Hepatocyte (in vitro differentiated cells): ENCODE measurements at places on chromosomes 7 and 10.
A peak's percentile ranks its signal among the peaks of the same experiment; 100 is the strongest.

DNA sequence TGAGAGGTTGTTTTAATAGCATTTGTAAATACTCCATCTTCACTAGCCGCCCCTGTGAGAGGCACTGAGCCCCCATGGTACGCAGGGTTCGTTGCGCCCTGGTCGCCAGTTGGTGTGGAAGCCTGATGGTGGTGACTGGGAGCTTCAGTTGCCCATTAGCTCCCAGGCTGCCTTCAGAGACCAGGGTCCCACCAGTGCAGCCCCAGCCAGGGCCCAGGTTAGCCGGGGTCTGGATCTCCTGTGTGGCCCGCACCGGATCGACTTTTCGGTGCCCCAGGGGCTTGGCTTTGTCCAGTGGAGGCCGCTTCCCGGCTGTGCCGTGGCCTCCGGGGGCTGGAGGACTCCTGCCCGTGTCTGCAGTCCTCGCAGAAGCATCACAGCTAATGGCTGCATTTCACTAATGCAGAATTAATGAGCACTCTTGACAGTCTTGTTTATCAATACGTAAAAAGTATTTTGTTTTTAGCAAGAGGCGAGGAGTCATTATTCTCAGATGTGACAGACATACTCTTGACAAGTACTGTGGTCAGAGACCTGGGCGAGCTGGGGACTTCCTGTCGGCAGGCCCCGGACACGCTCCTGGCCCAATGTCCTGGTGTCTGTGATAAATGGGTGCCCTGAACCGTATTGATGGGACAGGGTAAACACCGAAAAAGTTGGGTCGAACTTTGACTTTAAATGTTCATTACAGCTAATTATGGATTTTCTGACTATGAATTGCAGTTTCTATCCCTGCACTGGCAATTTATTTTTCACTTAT is 99.8 kb downstream of the NKX6-2 start:
- DNase-seq = no peak

- DNase-seq = peak; percentile 69
Observed at GRCh38 chr7:36487756-36488336, 98.2 kb downstream of the ANLN start.

DNA sequence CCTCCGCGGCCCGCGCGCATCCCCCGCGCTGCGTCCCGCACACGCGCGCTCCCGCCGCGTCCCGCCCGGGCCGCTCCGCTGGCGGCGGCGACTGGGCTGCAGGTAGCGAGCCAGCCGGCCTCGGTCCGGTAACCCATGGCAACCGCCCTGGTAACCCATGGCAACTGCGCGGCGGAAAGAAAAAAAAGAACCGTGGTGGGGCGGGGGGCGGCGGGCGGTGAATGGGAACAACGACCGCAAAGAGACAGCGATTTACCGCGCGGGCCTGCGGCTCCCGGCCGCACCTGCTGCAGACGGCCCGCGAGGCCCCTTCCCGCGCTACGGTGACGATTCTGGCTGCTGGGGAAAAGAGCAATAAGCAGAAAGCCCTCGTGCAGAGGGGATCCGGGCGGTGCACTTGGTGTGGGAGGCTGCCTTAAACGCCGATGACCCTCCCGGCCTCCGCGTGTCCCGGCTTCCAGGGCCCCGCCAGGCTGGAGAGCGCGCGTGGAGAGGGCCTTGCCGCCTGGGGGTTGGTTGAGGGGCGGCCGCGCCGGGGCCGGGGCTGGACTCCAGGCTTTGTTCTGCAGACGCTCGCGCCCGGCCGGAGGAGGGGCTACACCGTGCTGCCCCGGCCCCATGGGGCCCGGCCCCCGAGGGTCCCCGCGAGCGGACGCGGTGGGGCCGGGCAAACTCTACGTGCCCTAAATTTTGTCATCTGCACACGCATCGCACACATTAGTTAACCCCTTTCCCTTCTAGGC is 84.7 kb downstream of the SNX10 start:
- DNase-seq = peak; percentile 63

DNA sequence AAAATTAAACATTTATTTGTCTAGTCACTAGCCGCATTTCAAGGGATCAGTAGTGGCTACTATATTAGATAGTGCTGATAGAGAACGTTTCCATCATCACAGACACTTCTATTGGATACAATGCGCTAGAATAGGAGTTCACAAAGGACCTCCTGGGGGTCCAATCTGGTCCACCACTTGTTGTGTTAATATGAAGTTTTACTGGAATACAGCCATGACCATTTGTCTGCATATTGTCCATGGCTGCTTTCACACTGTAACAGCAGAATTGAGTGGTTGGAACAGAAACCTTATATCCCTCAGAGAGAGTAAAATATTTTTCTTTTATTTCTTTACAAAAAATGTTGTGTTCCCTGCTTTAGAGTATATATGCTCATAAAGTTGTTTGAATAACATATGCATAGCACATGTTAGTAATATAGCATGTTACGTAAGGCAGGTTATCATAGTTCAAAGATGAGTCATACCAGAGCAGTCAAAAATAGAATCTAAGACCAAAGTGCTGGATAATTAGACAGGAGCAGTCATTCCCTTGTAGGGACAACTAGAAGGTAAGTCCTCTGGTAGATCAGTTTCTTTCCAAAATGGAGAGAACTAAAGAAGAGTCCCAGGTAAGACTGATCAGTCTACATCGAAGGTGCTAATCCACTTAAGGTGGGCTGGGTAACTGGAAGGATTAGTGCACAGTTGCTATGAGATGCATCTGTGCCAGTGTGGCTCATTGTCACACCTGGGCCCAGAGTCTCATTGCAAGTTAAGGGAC is 14.9 kb downstream of the BZW2 start:
- peak; percentile 57 for DNase-seq
